ENCODE measurements at places on chromosomes 3 and 15. TPM values are rescaled to one million over a fixed set of nuclear protein-coding genes. Genes with fewer than 3 reads are reported as not detected.
A peak's percentile ranks its signal among the peaks of the same experiment; 100 is the strongest.

GRCh38 chr3:11536132-11536935, 107.4 kb downstream of the VGLL4 start:
- DNase-seq = no peak

DNA sequence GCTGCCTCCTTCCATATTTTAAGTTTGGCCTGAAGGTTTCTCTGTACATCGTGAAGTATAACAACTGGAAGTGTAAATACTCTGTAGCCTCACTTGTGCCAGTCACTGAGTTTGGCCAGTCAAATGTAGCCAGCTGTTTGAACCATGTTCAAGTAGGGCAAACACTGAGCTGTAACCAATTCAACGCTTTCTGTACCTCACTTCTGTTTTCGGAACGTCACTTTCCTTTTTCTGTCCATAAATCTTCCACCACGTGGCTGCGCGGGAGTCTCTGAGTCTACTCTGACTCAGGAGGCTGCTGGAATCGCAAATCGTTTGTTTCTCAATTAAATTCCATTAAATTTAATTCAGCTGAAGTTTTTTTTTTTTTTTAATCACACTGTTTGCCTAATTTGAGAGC, 88.8 kb upstream of the RARB start:
- DNase-seq = peak; percentile 55

DNA sequence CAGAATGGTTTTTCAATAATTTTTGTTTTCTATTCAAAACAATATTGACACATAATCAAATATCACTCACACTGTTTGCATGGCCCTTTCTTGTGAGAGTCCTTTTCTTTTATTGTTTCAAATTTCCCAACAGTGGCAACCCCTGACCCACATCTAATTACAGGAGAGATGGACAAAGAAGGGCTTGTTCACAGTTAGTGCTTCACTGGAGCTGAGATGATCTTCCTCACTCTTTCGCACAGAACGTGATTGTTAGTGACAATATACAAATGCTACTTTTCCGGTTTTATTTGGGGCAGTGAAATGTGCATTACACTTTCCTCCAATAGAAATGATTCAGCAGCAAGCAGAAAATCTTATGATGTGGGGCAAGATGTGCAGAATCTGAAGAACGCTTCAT, 38.6 kb upstream of the TTC14 start:
- DNase-seq = no peak

- no peak for DNase-seq
Measured at GRCh38 chr3:24363242-24363641, 131.4 kb downstream of the THRB start.

DNA sequence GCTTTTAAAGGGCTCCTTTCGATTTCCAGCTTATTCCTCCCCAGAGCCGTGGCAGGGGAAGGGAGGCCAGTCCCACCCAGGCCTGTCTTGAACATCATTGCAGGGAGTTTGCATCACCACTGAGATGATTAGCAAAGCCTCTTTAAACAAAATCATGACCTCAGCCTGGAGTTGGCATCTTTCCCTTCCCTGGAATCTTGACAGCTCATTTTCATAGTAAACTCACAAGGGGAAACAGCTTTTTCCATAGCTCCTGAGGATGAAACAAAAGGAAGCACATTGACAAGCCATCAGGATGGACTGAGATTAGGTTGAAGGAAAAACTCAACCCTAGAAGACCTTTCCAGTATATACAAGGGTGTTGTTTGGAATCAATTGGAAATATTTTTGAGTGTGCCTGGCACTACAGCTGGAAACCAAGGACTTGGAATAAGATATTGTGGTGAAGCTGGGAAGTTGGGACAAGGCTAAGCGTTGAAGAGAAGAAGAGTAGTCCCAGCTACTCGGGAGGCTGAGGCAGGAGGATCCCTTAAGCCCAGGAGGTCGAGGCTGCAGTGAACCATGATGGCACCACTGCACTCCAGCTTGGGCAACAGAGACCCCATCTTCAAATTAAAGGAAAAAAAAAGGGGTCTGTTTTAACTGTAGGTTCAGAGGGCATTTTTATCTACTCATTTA, 3.1 kb upstream of the LARP6 start:
- no peak for DNase-seq

DNA sequence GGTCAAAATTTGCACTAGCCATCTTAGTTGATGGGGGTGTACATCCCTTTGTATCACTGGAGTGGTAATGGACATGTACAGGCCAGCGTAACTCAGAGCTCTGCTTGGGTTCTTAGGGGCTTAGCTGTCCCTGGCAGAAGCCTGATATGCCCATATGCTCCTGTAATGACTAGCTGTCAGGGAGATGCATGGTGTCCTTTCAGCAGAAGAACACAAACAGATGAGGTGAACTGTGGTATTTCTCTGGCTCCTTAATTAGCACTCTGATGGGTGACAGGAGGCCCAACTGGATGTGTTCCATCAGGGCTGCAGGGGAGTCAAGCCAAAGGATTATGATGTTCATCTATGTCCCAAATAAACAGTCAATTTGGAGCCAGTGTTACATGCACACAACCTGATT, 774.5 kb downstream of the AGBL1 start:
- DNase-seq = no peak

- no peak for DNase-seq
Measured at GRCh38 chr15:68378595-68378994, 53.4 kb downstream of the ITGA11 start.

GRCh38 chr3:7487763-7488162, 626.8 kb downstream of the GRM7 start:
- DNase-seq = no peak

GRCh38 chr3:16849795-16850194, 35.0 kb upstream of the PLCL2 start:
- DNase-seq = no peak

GRCh38 chr15:101445562-101446517, 43.7 kb downstream of the PCSK6 start:
- DNase-seq = peak; percentile 45

DNA sequence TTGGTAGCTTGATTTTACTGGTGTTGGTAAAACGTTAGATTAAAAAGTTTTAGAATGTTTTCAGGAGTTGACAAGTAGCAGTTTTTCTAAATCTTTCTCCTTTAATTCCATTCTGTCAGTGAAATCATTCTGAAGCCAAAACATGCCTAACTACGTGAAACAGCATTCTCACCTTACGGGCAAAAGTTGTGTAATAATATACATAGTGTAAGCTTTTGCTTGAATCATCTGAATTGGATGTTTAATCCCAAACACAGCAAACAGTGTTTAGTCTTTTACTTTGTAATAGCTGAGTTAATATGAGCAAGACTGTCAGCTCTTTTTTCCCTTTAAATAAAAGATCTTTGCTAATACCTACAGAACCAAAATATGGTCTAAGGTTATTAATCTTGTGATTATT, 100.6 kb downstream of the CYP19A1 start:
- DNase-seq = no peak

DNA sequence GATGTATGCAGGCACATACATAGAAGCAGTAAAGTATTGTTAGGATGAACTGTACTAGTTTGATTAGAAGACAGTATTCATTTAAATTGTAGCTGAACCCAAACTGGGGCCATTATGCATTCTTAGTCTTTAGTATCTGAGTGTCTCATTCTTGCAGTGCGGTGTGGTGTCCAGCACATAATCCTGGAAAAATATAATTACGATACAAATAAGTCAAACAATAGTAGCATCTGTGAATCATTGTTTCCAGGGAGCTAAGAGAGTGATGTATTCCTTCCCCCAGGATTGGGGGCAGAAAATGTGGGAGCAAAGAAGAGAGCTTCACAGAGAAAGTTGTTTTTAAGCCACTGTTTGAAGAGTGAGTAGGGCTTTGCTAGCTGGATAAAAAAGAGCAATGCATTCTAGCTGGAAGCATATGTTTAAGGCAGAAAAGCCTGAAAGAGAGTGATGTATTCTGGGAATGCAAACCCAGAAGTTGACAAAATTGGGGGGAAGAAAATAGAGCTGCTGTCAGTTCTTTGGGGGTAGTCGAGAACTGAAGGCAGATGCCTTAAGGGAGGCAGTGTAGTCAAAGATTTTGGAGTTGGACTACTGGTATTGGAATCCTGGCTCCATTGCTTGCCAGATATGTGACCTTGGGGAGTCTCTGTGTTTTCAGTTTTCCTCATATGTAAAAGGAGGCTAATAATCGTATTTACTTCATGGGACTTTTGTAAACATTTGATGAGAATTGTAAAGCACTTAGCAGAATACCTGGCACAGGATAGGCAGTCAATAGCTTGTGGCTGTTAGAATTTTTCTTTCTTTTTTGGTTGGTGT, 14.1 kb downstream of the SLMAP start:
- no peak for DNase-seq

- DNase-seq = peak; percentile 71
Measured at GRCh38 chr3:158918008-158918407, 116.2 kb downstream of the MFSD1 start.

- DNase-seq = no peak
Measured at GRCh38 chr3:71041371-71041770, 542.2 kb downstream of the FOXP1 start.

GRCh38 chr3:126982471-126983175, at the start of gene PLXNA1:
TSS of gene PLXNA1 (plus strand) at chr3:126983115. CDS start at chr3:126988594, 5,479 bp downstream.
- peak; percentile 75 for DNase-seq

GRCh38 chr3:148360051-148360450, 337.7 kb upstream of the AGTR1 start:
- no peak for DNase-seq

DNA sequence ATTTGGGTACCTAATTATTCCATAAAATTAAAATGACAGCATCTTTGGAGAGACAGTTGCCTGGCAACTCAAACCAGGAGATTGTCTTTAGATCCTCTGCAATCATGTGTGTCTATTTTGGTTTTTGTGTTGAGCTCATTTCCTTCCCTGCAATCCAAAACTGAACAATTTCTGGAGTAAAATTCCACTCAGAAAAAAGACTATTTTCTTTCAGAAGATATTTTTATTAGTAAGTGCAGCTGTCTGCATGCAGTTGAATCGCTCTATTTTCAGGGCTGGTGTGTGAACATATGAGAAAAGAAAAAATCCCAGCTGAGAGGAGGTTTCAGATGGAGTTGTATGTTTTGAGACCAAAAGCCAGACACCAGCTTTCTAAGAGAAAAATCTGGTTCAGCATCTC, 41.9 kb upstream of the DYNC1LI1 start:
- no peak for DNase-seq

DNA sequence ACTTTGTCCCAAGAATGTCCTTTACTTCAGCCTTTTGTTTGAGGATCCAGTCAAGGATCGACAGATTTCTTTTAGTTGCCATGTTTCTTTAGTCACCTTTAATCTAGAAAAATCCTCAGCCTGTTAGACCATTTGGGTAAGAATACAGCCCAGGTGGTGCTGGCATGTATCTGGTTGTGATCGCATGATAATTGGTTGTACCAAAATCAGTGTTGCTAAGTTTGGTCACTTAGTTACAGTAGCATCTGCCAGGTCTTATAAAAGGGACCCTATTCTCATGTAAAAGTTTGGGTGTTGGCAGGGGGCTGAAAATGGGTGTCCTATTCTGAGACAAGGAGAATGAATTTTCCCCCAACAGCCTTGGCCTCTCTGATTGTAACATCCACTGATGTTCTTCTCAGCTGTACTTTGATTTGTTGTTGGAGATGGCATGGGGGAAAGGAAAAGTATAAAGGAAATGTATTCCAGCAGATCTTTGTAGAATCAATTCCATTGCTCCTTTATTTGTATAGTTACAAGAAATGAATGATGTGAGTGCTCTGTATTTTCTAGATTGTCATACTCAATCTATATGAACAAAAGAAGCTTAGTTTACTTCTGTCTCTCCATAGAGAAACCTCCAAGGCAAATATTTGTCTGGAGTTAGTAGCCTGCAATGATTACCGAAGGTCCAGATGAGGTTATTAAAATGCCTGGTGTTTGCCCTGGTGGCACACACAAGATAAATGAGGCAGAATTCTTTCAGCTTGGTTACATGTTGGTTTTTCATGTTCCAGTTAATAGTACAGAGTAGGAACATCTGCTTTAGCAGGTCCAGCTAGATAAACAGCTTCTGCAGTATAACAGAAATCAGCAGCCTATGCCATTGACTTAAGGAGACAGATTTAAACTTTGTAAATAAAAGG, 65.7 kb downstream of the CMTM8 start:
- DNase-seq = no peak

GRCh38 chr3:189778340-189778950, 147.3 kb downstream of the TP63 start:
- no peak for DNase-seq

- no peak for DNase-seq
Measured at GRCh38 chr3:159147813-159148212, 346.0 kb downstream of the MFSD1 start.

DNA sequence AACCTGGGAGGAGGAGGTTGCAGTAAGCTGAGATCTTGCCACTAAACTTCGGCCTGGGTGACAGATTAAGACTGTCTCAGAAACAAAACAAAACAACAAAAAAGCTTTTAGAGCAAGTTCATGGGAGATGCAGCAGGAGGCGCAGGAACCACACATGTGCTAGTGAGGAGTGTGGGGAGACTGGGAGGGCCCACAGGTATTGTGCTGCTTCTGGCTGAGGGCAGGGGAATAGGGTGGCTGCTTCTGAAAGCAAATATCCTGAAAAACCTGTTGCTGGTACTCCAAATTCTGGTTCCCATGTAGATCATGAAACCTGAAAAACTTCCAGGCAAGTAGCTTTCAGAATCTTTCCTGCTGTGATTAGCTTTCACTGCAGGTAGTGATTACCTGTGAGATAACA, 22.1 kb downstream of the TYRO3 start:
- peak; percentile 69 for DNase-seq

GRCh38 chr15:58401991-58402649, 29.7 kb upstream of the LIPC start:
- no peak for DNase-seq

- DNase-seq = no peak
Measured at GRCh38 chr3:195805181-195805580, 6.5 kb downstream of the MUC4 start.

GRCh38 chr3:97680210-97680609, 84.3 kb upstream of the ARL6 start:
- DNase-seq = no peak

GRCh38 chr3:141471160-141471559, 15.7 kb upstream of the RASA2 start:
- DNase-seq = no peak

DNA sequence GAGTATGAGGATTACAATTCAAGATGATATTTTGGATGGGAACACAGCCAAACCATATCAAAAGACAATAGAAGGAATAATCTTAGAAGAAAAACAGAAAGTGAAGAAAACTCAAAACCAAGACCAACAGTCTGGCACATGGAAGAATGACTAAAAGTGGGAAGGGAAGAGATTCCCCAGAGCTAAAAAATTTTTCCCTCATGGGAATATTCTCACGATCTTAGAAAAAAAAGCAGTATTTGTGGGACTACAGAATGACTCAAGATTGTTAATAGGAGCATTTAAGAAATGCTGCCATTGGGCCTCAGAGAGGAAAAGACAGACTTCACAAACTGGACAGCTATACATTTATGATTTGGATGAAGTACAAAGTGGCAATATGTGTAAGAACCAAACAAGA, 18.3 kb downstream of the OSTN start:
- no peak for DNase-seq

PLA2G4E gene
- polyA plus RNA-seq = not detected

GPR149 gene
- polyA plus RNA-seq = not detected

ROBO2 gene
- 1.6 TPM for polyA plus RNA-seq

CPLX3 gene
- not detected for polyA plus RNA-seq

CLSTN2 gene
- polyA plus RNA-seq = 2.0 TPM

ZBBX gene
- polyA plus RNA-seq = 0.73 TPM

KNG1 gene
- polyA plus RNA-seq = 710 TPM

CCRL2 gene
- polyA plus RNA-seq = 2.1 TPM

ATP13A4 gene
- 0.49 TPM for polyA plus RNA-seq

TRPM1 gene
- 1.3 TPM for polyA plus RNA-seq

COLQ gene
- polyA plus RNA-seq = 1.2 TPM

SV2B gene
- 0.17 TPM for polyA plus RNA-seq

Measured in kidney (tissue), 22 donors.